Activated CD4-positive, alpha-beta T cell treated with anti-CD3 and anti-CD28 coated beads, Interleukin-2, amount 10 ng/mL, durations not matched to agents 24 days and 14 days (primary cell): ENCODE measurements at places on chromosomes 1 and 21. TPM values are rescaled to one million over a fixed set of nuclear protein-coding genes. Genes with fewer than 3 reads are reported as not detected.

KRTAP12-2 gene
- total RNA-seq = not detected in 2 replicates

- peaks cover 8% of the 10 kb centered on the region for H3K36me3 ChIP-seq
- DNase-seq = no peak
- peaks cover 5% of the 10 kb centered on the region for H3K27me3 ChIP-seq
- peaks cover 14% of the 10 kb centered on the region for H3K4me1 ChIP-seq
- no peak overlapping the region for H3K4me3 ChIP-seq
Observed at GRCh38 chr1:235563513-235564061, 59.3 kb upstream of the B3GALNT2 start.

DNA sequence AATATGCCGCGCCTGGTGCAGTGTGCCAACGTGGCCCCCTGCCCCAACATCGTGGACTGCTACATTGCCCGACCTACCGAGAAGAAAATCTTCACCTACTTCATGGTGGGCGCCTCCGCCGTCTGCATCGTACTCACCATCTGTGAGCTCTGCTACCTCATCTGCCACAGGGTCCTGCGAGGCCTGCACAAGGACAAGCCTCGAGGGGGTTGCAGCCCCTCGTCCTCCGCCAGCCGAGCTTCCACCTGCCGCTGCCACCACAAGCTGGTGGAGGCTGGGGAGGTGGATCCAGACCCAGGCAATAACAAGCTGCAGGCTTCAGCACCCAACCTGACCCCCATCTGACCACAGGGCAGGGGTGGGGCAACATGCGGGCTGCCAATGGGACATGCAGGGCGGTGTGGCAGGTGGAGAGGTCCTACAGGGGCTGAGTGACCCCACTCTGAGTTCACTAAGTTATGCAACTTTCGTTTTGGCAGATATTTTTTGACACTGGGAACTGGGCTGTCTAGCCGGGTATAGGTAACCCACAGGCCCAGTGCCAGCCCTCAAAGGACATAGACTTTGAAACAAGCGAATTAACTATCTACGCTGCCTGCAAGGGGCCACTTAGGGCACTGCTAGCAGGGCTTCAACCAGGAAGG lies 4.3 kb downstream of the GJB3 start:
- peaks cover 7% of the 10 kb centered on the region for H3K4me1 ChIP-seq
- H3K4me3 ChIP-seq = no peak overlapping the region
- peaks cover 21% of the 10 kb centered on the region for H3K27me3 ChIP-seq
- no peak for DNase-seq
- no peaks in the 10 kb centered on the region for H3K36me3 ChIP-seq

DNA sequence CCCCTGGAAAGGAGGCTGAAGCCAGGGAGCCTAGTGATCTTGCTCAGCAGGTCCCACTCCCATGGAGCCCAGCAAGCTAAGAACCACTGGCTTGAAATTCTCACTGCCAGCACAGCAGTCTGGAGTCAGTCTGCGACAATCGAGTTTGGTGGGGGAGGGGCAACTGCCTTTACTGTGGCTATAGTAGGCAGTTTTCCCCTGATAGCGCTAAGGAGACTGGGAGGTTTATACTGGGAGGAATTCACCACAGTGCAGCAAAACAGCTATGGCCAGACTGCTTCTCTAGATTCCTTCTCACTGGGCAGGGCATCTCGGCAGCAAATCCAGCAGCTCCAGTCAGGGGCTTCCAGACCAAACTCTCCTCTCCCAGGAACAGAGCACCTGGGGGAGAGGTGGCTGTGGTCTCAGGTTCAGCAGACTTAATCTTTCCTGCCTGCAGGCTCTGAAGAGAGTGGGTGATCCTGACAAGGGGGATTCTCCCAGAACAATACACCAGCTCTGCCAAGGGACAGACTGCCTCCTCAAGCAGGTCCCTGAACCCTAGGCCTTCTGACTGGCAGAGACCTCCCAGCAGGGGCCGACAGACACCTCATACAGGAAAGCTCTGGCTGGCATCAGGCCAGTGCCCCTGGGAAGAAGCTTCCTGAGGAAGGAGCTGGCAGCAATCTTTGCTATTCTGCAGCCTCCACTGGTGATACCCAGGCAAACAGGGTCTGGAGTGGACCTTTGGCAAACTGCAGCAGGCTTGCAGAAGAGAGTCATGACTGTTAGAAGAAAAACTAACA lies 548.5 kb upstream of the NEGR1 start:
- H3K4me3 ChIP-seq = no peak overlapping the region
- no peaks in the 10 kb centered on the region for H3K36me3 ChIP-seq
- H3K4me1 ChIP-seq = no peaks in the 10 kb centered on the region
- no peak overlapping the region for H3K27ac ChIP-seq
- no peak for DNase-seq
- no peaks in the 10 kb centered on the region for H3K27me3 ChIP-seq

DNA sequence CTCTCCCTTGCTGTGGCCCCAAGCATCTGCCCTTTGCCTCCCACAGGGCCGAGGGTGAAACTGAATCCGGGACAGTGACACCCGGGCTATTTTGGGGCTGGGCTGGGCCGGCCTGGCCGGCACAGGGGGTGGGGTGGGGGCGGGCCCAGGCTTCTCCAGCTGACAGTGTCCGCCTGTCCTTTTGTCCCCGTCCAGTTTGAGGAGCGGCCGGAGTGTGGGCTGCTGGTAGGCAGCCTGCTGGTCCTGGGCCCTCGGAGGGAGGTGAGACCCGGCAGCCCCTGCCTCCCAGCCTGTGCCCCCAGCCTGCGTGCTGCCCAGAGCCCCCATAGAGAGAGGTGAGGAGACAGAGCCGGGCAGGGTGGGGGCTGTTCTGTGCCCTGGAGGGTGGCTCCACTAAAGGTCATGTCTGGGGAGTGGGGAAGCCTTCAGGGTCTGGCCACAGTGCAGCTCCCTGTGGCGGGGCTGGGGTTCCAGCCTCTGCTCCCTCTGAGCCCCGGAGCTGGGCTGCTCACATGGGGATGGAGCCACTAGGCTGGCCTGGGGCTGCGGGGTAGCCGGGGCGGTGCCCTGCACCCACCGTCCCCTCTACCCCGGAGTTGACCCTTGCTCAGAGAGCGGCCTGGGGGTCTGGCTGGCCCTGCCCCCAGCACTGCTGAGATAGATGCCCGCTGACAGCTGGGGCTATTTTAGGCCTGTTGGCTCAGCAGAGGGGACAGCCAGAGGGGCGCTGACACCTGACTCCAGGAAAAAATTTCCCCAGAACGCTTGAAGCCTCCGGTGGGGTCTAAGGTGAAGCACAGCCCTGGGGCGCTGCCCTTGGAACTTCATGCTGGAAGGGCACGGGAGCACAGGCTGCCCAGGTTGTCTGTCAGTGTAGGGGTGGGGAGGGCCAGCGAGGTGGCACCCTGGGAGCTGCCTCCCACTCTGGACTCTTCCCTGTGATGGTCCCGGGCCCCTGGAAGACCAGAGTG lies at the start of gene OBSCN:
Gene OBSCN, plus strand, starts transcription at position 194 of the 971 bp plus-strand sequence. CDS start 3,740 bp downstream, outside the sequence.
- H3K4me3 ChIP-seq = no peak within 1 kb of the TSS
- DNase-seq = no peak
- H3K4me1 ChIP-seq = peaks cover 2% of the 10 kb centered on the region
- peaks cover 6% of the 10 kb centered on the region for H3K27me3 ChIP-seq

GUCA2B gene
- total RNA-seq = not detected in 2 replicates

GRCh38 chr1:235873045-235873444 lies 6.3 kb upstream of the LYST start:
- peak overlapping the region; percentile 66 for H3K4me3 ChIP-seq
- peak overlapping the region; percentile 98 for H3K27ac ChIP-seq
- peaks cover 66% of the 10 kb centered on the region for H3K4me1 ChIP-seq
- peaks cover 12% of the 10 kb centered on the region for H3K36me3 ChIP-seq
- no peaks in the 10 kb centered on the region for H3K27me3 ChIP-seq

GRCh38 chr1:9326596-9326995 lies 33.9 kb downstream of the SPSB1 start:
- peaks cover 3% of the 10 kb centered on the region for H3K4me1 ChIP-seq
- no peak for DNase-seq
- no peak overlapping the region for H3K27ac ChIP-seq
- H3K4me3 ChIP-seq = no peak overlapping the region

DNA sequence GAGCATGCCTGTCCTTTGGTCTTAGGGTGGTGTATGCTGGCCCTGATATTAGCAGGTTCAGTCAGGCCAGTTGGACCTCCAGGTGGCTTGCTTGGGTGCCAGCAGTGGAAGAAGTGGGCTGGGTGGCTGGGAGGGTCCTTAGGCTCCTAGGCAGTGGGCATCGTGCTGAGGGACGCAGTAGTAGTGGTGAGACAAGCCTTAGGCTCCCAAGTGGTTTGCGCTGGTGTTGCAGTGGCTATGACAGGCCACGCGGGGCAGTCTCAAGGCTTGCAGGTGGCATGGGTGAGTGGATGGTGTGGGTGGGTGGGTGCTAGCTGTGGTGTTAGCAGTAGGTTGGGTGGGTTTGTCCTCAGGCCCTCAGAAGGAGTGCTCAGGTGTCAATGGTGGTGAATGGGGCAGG lies 162.3 kb downstream of the FMN2 start:
- no peak for DNase-seq
- no peaks in the 10 kb centered on the region for H3K27me3 ChIP-seq
- H3K36me3 ChIP-seq = no peaks in the 10 kb centered on the region
- no peak overlapping the region for H3K4me3 ChIP-seq
- no peaks in the 10 kb centered on the region for H3K4me1 ChIP-seq

- no peak overlapping the region for H3K27ac ChIP-seq
- H3K4me3 ChIP-seq = no peak overlapping the region
- DNase-seq = no peak
- peaks cover 11% of the 10 kb centered on the region for H3K4me1 ChIP-seq
Observed at GRCh38 chr21:46141767-46142581, 13.4 kb downstream of the FTCD start.

DYNLT4 gene
- total RNA-seq = 0.28 TPM in 1 of 2 replicates, not detected in the other

GRCh38 chr1:234610061-234610665 lies at the start of gene IRF2BP2:
Gene IRF2BP2 (minus strand): TSS chr1:234610178. CDS start chr1:234609494, 684 bp downstream.
- H3K27me3 ChIP-seq = peaks cover 2% of the 10 kb centered on the region
- H3K4me1 ChIP-seq = peaks cover 47% of the 10 kb centered on the region
- H3K27ac ChIP-seq = peak within 1 kb of the TSS; percentile 100
- peak; percentile 96 for DNase-seq
- peaks cover 36% of the 10 kb centered on the region for H3K36me3 ChIP-seq

DNA sequence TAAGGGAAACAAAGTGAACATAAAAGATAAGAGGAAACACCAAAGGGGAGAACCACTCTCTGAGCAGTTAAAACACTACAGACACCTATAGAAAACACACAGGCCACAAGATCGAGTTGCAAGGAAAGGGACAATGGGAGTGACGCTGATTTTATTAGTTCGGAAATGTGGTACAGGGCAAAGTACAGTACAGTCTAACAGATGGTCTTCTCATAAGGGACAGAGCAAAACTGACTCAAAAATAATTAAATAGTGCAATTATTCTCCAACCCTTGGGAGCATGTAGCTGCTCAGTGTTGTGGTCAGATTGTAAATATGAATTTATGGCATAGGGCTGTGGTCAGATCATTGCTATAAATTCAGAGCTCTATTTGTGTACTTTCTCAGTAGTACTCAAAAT lies 352.0 kb downstream of the USH2A start:
- H3K4me1 ChIP-seq = no peaks in the 10 kb centered on the region
- no peak overlapping the region for H3K4me3 ChIP-seq
- no peak for DNase-seq
- H3K27me3 ChIP-seq = no peaks in the 10 kb centered on the region
- H3K27ac ChIP-seq = no peak overlapping the region
- no peaks in the 10 kb centered on the region for H3K36me3 ChIP-seq

DNA sequence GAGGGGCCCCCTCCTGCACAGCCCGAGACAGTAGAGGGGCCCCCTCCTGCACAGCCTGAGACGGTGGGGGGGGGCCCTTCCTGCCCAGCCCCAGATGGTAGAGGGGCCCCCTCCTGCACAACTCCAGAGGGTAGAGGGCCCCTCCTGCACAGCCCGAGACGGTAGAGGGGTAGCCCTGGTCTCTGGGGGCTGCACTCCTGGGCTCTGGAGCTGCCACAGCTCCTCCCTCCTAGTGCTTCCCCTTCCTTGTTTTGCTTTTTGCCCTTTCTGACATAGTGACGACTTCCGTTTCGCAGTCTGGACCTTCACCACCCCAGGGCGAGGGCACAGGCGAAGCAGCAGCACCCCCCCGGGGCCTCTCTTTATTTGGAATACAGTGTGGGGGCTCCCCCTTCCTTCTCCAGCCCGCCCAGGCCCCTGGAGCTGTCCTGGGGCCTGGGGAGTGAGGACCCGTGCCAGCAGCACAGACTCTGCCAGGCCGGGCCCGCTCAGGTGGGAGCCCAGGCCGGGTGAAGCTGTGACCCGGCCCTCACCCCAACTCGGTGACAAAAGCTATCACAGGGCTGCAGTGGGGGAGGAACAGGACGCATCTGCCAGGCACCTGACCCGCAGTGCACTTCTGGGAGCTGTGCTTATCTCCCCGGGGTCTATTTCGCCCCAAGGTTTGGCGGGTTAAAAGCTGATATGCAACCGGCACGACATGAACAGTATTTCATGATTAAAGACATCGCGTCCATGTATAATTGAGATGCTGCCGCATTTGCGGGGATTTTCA lies 1.1 kb upstream of the PRXL2B start:
- H3K36me3 ChIP-seq = peaks cover 15% of the 10 kb centered on the region
- H3K27me3 ChIP-seq = no peaks in the 10 kb centered on the region
- peaks cover 43% of the 10 kb centered on the region for H3K4me1 ChIP-seq
- H3K4me3 ChIP-seq = peak overlapping the region; percentile 93

DNA sequence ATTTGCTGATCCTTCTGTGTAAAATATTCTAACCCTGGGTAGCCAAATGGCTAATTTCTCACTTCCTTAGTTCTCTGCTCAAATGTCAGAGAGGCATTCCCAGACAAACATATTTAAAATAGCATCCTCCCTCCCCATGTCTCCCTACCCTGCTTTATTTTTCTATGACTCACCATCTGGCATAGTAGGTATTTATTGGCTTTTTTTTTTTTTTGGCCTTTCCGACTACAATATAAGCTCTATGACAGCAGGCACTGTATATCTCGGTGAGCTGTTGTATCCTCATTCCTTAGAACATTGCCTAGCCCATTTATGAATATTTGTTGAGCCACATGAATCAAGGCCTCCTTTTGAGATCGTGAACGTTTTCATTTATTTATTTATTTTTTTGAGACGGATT lies 1.5 kb upstream of the NEK7 start:
- no peak overlapping the region for H3K27ac ChIP-seq
- H3K27me3 ChIP-seq = no peaks in the 10 kb centered on the region
- H3K36me3 ChIP-seq = no peaks in the 10 kb centered on the region
- DNase-seq = no peak
- H3K4me1 ChIP-seq = peaks cover 9% of the 10 kb centered on the region
- no peak overlapping the region for H3K4me3 ChIP-seq

- H3K4me3 ChIP-seq = no peak overlapping the region
- H3K4me1 ChIP-seq = no peaks in the 10 kb centered on the region
- H3K36me3 ChIP-seq = no peaks in the 10 kb centered on the region
- H3K27me3 ChIP-seq = peaks cover 18% of the 10 kb centered on the region
Observed at GRCh38 chr1:64124704-64125440, 78.6 kb upstream of the UBE2U start.

- H3K27me3 ChIP-seq = peaks cover 14% of the 10 kb centered on the region
- no peak overlapping the region for H3K27ac ChIP-seq
- no peak overlapping the region for H3K4me3 ChIP-seq
Observed at GRCh38 chr1:42114229-42114628, 39.0 kb upstream of the GUCA2B start.

- no peak for DNase-seq
- H3K36me3 ChIP-seq = no peaks in the 10 kb centered on the region
- H3K27ac ChIP-seq = no peak overlapping the region
- no peak overlapping the region for H3K4me3 ChIP-seq
- peaks cover 2% of the 10 kb centered on the region for H3K27me3 ChIP-seq
- H3K4me1 ChIP-seq = no peaks in the 10 kb centered on the region
Observed at GRCh38 chr1:3249631-3250501, 180.9 kb downstream of the PRDM16 start.
